ENCODE measurements at places on chromosomes 12 and 14. TPM values are rescaled to one million over a fixed set of nuclear protein-coding genes. Genes with fewer than 3 reads are reported as not detected.
A peak's percentile ranks its signal among the peaks of the same experiment; 100 is the strongest.

GRCh38 chr14:104708606-104709268, 15.3 kb upstream of the ADSS1 start:
- peak; percentile 70 for DNase-seq

GRCh38 chr14:31013841-31014240, 11.6 kb upstream of the AP4S1 start:
- no peak for DNase-seq

DNA sequence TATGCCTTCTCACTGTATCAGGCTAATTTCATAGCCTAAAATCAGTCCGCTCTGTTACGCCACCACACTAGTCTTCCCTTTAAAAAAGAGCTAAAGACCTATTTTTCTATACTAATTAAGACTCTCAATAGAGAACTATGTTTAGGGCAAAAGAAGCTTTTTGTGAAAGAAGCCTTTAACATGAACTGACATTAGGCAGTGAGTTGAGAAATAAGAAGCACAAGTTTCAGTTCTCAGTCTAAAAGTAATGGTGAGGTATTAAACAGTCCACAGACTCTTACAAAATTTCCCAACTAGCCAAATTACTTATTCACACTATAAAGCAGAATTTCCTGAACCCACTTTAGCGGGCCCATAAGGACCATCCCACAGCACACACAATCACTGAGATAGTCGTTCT, 93.7 kb downstream of the SOX5 start:
- DNase-seq: no peak

DNA sequence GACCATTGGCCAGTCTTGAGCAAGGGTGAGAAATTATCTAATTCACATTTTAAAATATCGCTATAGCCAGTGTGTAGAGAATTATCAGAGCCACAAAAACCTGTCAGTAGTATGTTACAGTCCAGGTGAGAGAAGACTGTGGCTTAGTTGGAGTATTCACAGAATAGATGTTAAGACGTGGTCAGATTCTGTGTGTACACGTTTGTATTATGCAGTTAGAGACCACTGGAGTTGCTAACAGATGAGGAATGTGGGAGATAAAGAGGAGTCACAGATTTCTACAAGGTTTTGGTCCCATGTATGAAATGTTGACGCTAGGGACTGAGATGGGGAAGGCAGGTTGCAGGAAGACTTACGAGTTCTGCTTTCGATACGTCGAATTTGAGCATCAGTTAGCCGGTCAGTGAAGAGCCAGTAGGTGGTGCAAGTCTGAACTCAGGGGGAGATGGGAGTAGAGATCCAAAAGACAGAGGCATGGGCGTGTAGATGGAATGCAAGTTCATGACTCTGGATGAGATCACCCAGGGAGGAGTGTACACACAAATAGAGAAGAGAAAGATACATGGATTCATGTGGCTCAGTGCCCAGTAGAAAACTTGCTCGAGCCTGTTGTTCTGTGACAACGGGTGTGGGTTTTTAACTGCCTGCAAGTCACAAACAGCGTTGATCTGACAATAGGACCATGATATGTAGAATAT, 114.8 kb upstream of the FLRT2 start:
- peak; percentile 86 for DNase-seq

GLT1D1 gene
- 1.5 TPM for polyA plus RNA-seq

FOXN4 gene
- 0.12 TPM for polyA plus RNA-seq

ZDHHC22 gene
- polyA plus RNA-seq: 0.30 TPM

SOX5 gene
- 1.6 TPM for polyA plus RNA-seq
